Lung (tissue), 17 donors: ENCODE measurements at places on chromosomes 6 and 20.
A peak's percentile ranks its signal among the peaks of the same experiment; 100 is the strongest.

DNA sequence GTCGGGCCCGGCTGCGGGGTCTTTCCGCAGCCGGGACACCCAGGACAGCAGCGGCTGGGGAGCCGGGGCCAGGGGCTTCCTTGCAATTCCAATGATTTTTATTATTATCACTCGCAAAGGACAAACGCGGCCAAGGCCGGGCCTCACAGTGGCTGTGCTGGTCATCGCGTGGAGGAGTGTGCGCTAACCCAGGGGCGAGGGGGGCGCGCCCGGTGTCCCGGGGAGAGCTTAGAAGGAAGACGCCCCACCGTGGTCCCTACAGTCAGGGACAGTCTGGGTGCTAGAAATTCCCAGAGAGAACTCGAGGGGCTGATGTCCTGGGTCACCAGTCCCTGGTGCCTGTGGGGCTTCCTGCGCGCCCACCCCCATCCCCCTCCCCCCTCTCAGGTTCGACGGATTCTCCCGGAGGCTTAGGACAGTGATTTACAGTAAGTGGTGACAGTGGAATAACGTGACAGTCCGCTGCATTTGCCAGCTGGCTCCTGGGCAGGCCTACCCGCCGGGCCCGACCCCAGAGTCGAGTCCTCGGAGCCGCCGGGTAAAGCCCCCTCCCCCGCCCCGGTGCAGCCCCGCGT is 9.5 kb downstream of the FOXC1 start:
- DNase-seq, result no peak

GRCh38 chr6:27755768-27756167 is 156.4 kb downstream of the OR2B2 start:
- DNase-seq, result no peak

DNA sequence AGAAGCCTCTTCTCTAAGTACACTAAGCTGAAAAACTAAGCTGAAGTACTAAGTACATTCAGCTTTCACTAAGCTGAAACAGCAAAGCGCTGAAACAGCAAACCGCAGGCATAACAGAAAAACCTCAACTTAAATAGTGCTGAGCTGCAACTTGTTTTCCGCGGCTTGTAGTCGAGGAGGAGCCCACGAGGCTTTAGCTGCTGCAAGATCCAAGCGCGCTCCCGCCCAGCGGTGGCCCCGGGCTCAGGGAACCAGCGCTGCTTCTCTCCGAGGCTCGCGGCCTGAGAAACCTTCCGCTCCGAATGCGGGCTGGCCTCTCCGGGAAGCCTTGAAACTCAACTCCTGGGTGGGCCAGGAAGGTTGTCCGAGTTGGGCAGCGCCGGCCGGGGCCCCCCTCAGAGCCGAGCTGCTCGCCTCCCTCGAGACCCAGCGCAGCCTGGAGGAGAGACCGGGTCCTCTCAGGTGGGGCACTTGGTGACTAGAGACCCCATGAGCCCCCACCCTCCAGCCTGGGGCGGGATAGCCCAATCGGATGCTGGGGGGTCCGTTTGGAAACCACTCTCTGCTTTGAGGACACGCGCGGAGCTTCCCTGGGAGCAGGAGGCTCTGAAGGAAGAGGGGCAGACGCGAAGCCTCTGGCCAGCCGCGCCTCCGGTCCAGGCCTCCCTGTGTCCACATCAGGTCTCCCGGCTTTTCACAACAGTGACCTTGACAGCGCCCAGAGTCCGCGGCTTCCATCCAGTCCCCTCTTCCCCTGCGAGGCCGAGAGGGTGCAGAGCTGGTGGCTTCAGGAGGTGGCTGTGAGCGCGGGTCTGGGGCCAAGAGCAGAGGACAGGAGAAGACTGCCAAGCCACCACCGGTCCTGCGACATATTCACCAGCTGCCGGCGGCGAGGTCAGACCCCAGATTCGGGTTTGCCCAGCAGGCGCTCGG is 38.1 kb upstream of the HLA-E start:
- DNase-seq, result peak; percentile 70

DNA sequence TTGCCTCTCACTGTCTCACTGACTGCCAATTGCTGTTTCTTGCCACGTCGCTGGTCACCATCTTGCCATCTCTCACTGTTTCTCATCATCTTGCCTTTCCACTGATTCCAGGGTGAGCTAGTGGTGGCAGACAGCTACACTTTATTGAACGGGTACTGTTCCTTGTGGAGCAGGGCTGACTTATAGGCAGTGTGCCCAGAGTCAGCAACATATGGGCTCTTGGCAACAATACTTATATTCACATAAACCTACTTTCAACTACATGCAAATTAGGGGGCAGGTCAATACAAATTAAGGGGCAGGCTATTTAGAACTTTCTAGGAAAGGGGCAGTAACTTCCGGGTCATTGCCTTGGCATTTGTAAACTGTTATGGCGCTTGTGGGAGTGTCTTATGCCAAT is 186.2 kb upstream of the SYNDIG1 start:
- DNase-seq, result peak; percentile 30

- peak; percentile 66 for DNase-seq
Measured at GRCh38 chr6:17297271-17298080, 16.3 kb downstream of the RBM24 start.
